ENCODE measurements at places on chromosomes 13 and 19.

GRCh38 chr19:43584484-43584883 lies 8.9 kb downstream of the PINLYP start:
- DNase-seq = no peak

DNA sequence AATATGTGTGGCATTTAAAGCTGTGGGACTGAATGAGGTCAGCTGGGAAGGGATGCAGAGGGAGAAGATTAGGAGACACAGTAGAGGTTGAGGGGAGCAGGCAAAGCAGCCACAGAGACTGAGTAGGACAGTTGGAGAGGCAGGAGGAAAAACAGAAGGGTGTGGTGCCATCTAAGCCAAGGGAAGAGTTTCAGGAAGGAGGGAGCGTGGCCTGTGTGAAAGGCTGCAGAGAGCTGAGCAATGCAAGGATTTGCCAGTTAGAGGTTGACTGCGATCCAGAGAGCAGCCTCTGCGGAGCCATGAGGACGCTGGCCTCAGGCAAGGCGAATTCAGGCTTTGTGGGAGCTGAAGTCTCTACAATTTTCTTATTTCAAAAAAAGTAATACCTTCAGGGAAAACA lies 28.9 kb downstream of the SOX21 start:
- DNase-seq = no peak

GRCh38 chr19:7545300-7545699 lies 9.8 kb downstream of the PNPLA6 start:
- DNase-seq = no peak

GRCh38 chr19:28523619-28524018 lies 689.3 kb downstream of the UQCRFS1 start:
- no peak for DNase-seq

- peak; percentile 90 for DNase-seq
Measured at GRCh38 chr19:30669329-30670010, 297.3 kb downstream of the ZNF536 start.

- DNase-seq = no peak
Measured at GRCh38 chr13:103007427-103007762, 58.8 kb downstream of the SLC10A2 start.

GRCh38 chr13:25927363-25927762 lies 124.5 kb downstream of the SHISA2 start:
- DNase-seq = no peak

- peak; percentile 63 for DNase-seq
Measured at GRCh38 chr13:52010890-52011631, at the start of gene ATP7B. Gene ATP7B, minus strand, starts transcription at chr13:52011450. Its CDS starts 113 bp downstream, at chr13:52011337.

GRCh38 chr19:20247016-20247683 lies 80.1 kb downstream of the ZNF486 start:
- DNase-seq = no peak

GRCh38 chr19:9885077-9885552 lies 50.0 kb downstream of the PIN1 start:
- DNase-seq = peak; percentile 57

DNA sequence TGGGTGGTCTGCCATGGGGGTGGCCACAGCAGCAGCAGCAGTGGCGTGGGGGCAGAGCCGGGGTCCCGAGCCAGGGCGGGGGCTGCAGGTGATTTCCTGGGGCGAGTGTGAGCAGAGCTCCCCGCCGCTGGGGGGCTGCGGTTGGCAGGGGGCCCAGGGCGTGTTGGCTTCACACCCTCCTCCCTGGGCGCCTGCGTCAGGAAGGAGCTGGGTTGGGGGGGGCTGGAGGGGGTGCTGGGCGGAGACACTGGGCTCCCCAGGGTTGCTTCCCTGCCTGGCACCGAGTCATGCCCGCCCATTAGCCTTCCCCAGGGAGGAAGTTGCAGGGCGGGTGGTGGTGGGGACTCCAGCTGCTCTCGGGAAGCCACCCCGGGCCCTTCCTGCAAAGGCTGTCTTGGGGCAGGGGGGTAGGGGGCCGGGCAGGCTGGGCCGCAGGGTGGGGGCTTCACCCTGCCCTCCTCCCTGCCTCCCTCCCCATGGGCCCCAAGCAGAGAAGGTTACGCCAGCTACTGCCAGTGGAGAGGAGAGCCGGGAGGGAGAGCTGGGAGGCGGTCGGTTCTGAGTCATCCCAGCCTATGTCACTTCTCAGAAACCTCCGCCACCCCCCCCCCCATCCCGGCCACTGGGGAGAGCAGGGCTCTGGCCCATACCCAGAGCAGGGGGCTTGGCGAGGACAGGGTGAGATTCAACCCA lies 4.6 kb downstream of the MIDN start:
- peak; percentile 93 for DNase-seq

GRCh38 chr19:47406711-47407416 lies 12.5 kb downstream of the MEIS3 start:
- no peak for DNase-seq

DNA sequence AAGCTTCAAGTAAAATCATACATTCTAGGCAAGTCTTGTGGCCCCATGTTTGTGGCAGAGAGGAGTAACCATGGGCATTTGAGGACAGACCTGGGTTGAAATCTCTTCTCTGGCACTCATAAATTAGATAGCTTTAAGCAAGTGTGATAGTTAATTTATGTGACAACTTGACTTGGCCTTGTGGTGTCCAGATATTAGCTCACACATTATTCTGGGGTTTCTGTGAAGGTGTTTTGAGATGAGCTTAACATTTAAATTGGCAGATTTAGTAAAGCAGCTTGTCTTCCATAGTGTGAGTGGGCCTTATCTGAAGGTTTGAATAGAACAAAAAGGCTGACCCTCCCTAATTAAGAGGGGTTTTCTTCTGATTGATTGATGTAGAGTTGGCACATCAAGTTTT lies 161.4 kb upstream of the SPRY2 start:
- DNase-seq = no peak

GRCh38 chr13:81302125-81302524 lies 961.2 kb upstream of the SPRY2 start:
- no peak for DNase-seq

GRCh38 chr13:54928071-54928470 lies 1899.5 kb downstream of the OLFM4 start:
- no peak for DNase-seq

DNA sequence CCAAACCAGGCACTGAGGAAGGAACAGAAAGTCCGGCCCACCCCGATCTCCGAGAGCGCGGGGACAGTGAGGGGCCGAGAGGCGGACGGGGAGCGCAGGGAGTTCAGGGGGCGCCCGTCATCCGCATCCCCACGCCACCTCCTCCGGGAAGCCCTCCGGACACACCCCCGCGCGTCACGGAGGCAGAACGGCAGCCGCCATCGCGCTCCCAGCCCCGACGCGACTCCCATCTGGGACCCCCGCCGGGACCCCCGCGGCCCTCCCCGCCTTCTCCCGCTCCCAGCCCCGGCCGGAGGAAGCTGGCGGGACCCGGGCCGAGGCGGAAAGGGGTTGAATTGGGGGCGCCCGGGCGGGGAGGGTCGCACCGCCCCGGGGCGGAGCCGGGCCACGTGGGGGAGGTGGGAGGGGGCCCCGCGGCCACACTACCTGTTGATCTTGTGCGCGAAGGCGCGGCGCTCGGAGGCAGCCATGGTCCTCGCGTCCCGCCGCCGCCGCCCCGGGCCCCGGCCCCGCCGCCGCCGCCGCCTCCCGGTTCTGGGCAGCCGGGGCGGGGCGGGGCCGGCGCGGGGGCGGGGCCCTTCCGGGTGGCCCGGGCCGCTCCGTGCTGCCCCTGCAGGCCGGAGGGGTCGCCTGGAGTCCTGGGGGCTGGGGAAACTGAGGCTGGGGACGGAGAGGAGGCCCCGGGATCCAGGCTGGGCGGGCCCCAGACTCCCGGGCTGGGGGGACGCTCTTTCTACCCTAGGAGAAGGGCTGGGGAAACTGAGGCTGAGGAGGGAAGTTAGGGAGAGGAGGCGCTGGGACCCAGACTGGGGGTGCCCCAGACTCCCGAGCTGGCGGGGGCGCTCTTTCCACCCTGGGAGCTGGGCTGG lies at the start of gene DOCK6:
DOCK6 (minus strand) TSS at position 554 of the 869 bp plus-strand sequence; CDS start at position 470, 84 bp downstream.
- no peak for DNase-seq
